Heart left ventricle (tissue), 16 donors: ENCODE measurements at places on chromosomes 7 and 10. TPM values are rescaled to one million over a fixed set of nuclear protein-coding genes. Genes with fewer than 3 reads are reported as not detected.

DNA sequence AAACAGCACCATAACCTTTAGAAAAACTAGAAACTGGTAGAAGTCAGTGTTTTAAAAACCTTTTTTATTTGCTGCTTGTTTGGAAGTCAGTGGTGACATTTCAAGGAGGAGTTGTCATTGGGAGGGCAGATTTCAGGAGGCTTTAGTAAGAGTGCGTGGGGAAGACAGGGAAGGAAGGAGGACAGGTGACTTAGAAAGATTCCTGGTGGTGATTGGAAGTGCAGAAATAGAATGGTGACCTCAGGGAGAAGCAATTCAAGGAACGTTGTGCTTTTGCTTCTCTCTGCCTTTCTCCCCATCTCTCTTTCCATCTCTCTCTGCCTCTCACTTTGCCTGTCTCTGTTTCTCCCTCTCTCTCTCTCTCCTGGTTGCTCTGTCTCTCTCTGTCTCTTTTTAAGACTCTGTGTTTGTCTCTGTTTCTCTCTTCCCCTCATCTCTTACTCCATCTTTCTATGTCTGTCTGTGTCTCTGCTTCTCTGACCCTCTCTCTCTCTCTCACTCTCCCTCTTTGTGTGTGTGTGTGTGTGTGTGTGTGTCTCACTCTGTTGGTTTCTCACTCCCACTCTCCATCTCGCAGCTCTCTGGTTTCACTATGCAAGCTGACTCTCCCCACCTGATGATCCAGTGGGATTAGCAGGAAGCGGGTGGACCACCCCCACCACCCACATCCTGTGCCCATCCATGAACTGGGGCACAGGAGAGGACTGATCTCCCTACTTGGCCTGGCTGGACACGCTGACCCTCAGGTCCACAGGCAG is 10.9 kb upstream of the PFKP start:
- DNase-seq = no peak

- DNase-seq = no peak
Observed at GRCh38 chr7:146414937-146415336, 298.3 kb downstream of the CNTNAP2 start.

- DNase-seq = no peak
Observed at GRCh38 chr7:107090457-107090856, 46.0 kb downstream of the PRKAR2B start.

DNA sequence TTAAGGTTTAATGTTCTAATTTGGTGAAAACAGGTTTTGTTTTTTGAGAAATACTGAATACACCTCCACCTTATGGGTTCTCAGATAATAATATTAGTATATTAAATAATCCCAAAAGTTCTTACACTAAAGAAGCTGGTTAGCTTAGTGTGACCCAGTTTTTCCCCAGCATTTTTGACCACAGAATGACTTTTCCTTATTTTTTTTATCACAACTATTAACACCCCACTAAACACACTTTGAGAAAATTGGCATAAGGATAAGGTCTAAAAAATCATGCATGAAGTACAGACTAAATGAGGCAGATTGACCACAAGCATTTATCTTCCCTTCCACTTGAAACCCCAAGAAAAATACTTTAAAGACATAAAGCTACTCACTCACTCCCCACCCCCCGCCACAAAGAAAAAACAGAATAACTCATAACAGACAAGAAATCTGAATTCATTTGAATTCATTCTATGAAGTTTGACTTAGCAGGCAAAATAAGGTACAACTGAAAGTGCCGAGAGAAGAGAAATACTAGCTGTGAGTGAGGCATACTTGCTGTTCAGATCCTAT is 49.7 kb upstream of the WNT16 start:
- no peak for DNase-seq

Gene GPER1
- 4.7 TPM for total RNA-seq

Gene FXYD4
- not detected for total RNA-seq
